Spinal cord (tissue), 10 donors: ENCODE measurements at places on chromosomes 7 and 10. TPM values are rescaled to one million over a fixed set of nuclear protein-coding genes. Genes with fewer than 3 reads are reported as not detected.

Gene FEZF1
- not detected for total RNA-seq

Gene ZNF804B
- 5.5 TPM for total RNA-seq

Gene SMKR1
- 2.4 TPM for total RNA-seq

Gene CALHM2
- 13.5 TPM for total RNA-seq

Gene AGAP5
- total RNA-seq: 10.1 TPM

Gene CNNM1
- total RNA-seq: 1.6 TPM

Gene MASTL
- total RNA-seq: 10.5 TPM

Gene PTPRZ1
- 237 TPM for total RNA-seq

Gene MARCHF5
- total RNA-seq: 21.0 TPM

Gene MMD2
- total RNA-seq: 7.1 TPM
